NCI-H774 (cell line): ENCODE measurements at places on chromosomes 13 and 19.

DNA sequence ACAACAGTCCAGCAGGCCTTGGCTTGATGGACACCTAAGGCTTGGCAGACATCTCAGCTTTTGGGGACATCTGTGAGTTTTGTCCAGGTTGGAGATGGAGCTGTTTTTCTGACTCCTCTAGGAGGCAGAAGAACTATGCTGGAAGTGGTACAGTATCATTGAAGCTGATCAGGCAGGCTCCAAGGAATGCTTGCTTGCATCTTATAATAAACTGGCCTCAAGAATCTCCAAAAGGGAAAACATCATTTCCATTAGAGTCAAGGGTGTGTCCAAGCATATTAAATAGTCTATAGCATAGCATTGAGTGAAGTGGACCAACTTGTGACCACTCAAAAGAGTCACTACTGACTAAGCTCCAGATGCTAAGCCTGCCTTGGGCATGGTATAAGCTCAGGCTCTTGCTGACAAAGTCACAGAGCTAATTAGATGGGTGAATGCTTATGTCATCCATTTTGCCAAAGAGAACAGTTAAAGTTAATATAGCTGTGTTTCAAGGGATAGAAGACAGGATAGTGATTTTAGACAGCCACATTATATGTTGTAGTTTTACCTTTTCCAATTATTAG is 216.0 kb downstream of the DNAJC15 start:
- DNase-seq = no peak

DNA sequence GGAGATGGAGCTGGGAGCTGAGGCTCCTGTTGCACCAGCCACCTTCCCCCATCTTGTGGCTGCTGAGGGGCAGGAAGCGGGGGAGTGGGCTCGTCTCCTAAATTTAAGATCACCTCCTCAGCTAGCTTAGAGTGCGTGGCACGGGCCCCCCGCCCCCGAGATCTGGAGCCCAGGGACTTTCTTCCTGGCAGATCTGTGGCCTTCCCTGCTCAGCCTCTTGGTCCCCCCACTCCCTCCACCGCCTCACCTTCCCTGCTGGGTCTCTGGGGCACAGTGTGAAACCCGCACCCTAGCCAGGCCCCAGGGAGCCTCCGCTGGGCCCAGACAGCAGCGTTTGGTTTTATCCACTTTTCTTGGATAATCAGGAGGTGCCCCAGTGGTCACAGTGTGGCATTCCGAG is 35.9 kb downstream of the MAU2 start:
- no peak for DNase-seq

GRCh38 chr13:39781381-39781780 is 125.9 kb downstream of the COG6 start:
- no peak for DNase-seq

- no peak for DNase-seq
These were observed 253.3 kb downstream of the LIG4 start for GRCh38 chr13:107961849-107962608.

GRCh38 chr13:62176051-62176450 is 760.4 kb upstream of the PCDH20 start:
- DNase-seq = no peak

DNA sequence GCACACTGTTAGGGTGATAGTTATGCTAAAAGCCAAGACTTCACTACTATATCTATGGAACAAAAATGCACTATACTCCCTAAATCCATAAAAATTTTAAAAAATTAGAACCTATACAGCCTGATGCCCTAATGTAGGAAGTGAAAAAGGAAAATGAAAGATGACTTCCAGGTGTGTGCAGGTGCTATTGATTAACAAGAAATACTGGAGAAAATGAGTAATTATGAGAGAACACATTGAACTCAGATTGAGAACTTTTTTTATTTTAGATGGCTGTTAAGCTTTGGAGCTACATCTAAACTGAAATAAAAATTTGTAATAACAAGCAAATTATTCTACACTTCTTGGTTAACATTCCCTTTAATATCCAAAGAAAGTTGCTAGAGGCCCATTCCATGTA is 1015.7 kb downstream of the PCDH9 start:
- DNase-seq = no peak

DNA sequence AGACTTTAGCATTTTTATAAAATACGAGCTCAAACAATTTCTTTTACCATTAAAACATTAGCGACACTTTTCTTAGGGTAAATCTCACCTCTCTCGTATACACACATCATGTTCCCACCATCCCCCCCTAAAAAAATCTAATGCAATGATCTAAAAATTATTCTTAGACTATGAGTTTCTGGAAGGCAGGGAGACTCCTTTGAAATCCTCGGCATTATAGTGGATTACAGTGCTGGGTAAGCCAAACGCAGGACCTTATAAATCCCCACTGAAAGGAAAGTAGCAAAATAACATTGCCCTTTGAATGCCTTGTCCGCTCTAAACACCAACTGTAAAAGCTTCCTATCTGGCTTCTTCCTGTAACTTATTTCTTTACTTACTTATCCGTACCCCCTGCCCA is 35.0 kb downstream of the NUFIP1 start:
- DNase-seq = no peak
